ENCODE measurements at places on chromosomes 2 and 18.

DNA sequence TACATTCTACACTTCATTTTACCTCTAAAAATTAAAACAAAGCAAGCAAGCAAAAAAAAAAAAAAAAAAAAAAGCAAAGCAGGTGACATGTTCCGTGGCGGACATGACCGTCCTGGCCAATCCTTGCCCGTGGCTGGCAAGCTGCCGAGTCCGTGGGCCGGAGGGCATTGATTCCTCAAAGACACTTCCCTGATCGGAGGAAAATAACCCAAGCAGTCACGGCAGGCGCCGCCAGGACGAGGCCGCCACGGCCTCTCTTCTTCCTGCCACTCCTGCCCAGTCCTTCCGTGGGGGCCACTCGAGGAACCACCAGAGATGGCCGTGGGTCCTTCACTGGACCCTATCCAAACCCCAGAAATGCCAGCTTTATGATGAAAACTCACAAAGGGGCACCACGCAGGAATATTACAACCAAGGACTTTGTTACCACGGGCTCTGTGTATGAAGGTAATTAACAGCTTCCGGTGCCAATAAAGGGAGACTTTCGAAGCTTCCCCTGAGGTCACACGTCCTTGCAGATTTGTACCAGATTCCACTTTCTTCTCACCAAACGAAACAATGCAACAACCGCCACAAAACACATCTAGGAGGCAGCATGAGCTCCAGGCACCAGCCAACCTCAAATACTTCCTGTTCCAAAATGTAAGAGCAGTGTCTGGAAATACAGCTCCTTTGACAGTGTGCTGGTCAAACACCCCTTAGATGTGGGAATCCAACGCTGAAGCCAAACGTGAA lies 170.3 kb downstream of the HDAC4 start:
- no peak for DNase-seq

GRCh38 chr2:98501876-98502275 lies 57.2 kb downstream of the INPP4A start:
- no peak for DNase-seq

DNA sequence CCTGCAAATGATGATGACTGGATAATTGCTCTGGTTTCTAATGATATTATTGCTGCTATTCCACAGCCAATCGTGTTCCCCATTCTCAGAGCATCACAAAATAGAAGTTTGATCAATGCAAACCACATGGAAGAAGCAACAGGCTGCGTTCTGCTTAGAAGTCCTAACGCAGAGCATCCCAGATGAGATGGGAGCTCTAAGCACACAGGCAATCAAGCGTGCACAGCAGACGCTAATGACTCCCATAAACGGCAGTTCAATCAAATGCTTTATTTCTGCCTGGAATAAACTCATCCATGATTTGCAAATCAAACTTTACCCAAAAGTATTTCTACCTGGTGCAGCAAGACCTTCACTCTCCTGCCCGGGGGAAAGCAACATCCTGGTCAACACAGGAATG lies 304.2 kb downstream of the FBXO15 start:
- DNase-seq = no peak

GRCh38 chr2:228673876-228674554 lies 492.5 kb upstream of the SPHKAP start:
- DNase-seq = no peak
